ENCODE measurements at places on chromosomes 4 and X.

- peak; percentile 46 for DNase-seq
These were observed 85.0 kb upstream of the TENT5D start for GRCh38 chrX:80335062-80335830.

DNA sequence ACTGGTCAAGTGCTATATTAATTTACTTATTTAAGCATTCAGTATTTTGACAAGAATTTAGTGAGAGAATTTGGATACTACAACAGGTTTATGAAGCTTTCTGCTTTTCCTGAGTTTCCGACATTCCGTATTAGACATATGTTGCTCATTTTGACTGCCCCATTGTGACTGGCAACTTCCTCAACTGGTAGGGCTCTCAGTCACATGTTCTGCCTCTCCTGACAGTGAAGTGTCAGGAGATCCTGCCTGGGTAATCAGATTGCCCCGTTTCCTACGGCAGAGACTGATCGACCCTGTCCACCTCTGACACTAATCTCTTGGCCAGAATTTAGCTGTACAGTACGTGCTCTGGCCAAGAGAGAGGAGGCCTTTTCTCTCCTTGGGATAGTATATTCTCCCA lies 49.5 kb downstream of the CLNK start:
- DNase-seq, result no peak

DNA sequence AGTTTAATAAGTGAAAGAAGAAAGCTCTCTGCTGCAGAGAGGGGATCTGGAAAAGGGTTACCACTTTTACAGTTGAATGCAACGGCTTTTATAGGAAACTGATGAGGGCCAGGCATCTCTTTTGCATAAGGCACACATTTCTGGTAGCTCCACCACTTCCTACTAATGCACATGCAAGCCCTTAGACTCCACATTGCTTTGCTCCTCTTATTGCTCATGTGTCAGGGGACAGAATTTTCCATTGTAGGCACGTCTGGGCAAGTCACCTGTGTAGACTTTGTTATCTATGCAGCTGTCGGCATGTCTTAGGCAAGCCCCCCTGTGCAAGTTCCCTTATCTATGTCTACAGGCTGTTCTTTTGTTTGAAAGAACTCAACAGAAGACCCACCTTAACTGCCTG lies 294.6 kb upstream of the STS start:
- no peak for DNase-seq

DNA sequence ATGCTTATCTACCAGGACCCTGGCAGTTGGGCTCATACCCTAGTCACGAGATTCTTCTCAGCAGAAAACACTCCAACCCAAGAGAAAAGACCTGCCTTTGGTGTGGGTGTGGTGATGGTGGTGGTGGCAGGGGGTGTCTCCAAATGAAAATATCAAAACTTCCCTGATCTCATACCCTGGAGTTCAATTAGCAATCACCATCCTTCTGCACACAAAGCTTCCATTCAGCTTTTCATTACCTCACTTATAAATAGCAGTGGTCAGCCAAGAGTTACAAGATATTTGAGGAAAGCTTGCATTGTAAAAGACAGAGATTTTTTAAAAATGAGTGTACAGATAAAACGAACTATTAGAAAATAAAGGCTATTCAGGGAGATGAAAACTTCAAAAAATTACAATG lies 580.8 kb upstream of the MAGEB2 start:
- DNase-seq, result no peak

GRCh38 chr4:52853351-52853750 lies 8.8 kb upstream of the RASL11B start:
- no peak for DNase-seq

- DNase-seq, result no peak
These were observed 11.3 kb upstream of the APLN start for GRCh38 chrX:129665916-129666644.

GRCh38 chr4:1133033-1133432 lies 19.7 kb upstream of the RNF212 start:
- DNase-seq, result no peak

- DNase-seq, result no peak
These were observed 42.1 kb downstream of the TMPRSS11E start for GRCh38 chr4:68489338-68489737.

DNA sequence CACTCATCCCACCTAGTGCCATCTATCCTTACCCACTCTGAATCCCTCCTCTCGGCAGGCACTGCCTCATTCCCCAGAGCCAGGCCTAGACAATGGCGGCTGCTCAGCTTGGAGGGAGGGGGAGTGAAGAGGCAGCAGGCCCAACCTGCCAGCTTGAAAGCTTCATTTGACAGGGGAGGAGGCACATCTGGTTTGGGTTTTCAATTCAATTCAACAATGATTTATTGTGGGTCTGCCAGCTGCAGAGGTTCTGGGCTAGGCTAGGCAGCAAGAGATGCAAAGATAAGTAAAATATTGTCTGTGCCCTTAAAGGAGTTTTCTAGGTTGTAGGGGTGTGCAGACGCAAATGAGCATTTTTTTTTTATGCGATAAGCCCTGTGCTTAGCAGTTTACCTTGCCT lies 58.5 kb downstream of the RTL9 start:
- no peak for DNase-seq

GRCh38 chr4:183989461-183989860 lies 84.4 kb downstream of the STOX2 start:
- peak; percentile 33 for DNase-seq

DNA sequence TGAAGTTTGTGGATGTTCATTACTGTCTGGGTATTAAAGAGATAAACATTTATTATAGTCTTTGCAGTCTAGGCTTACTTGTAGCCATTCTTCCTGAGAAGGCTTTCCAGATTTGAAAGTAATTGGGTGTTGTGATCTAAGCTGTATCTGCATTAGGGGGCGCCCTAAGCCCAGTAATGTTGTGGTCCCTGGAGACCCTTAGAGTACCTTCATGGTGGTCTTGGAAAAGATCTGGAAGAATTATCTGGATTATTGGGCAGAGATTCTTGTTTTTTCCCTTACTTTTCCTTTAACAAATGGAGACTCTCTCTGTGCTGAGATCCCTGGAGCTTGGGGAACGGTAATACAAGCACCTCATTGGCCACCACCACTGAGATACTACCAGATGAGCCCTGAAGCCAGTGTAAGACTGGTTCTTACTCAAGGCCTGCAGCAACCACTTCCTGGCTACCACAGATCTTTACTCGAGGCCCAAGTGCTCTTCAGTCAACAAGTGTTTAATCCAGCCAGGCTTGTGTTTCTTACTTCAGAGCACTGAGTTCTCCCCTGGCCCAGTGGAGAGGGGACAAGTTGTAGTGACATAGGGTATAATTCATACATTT lies 63.1 kb downstream of the RTL3 start:
- DNase-seq, result peak; percentile 19

GRCh38 chrX:102341867-102342266 lies 94.9 kb downstream of the NXF2 start:
- no peak for DNase-seq

DNA sequence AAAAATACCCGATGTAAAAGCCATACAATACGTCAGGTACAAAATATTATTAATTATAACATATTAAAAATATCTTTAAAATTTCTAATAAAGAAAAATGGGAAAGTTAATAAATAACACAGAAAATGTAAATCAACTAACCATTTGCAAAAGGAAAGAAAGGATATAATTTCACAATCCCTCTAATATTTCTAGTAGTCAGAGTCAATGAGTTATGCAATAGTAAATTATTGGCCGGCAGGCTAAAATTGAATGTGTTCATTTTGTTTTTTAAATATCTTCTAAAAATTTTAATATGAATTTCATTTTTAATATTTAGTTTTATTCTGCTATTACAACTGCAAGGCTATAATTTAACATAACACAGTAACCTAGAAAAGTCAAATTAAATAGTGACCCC lies 155.7 kb downstream of the FBXW7 start:
- DNase-seq, result no peak

- no peak for DNase-seq
These were observed 39.5 kb upstream of the PTPN13 start for GRCh38 chr4:86554646-86555045.

GRCh38 chrX:100995469-100995868 lies 26.0 kb downstream of the ARL13A start:
- no peak for DNase-seq

DNA sequence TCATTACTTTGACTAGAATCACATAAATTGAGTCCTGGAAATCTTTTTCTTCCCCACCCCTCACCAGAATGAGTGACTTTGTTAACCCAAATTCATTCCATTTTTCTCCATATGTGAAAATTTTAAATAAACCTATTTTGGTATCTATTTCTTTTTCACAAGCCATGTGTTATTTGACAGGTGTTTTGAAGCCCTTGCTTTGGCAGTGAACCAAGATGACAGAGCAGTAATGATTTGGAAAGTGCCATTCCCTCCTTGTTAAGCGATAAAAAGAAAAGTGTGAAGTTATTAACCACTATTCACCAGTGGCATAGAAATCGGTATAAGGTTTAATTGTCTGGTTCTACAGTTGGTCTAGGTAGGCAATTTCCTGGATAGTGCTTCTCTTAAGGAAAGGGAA lies 66.1 kb downstream of the POLA1 start:
- DNase-seq, result no peak

GRCh38 chr4:86011117-86011516 lies 348.7 kb downstream of the MAPK10 start:
- DNase-seq, result no peak

DNA sequence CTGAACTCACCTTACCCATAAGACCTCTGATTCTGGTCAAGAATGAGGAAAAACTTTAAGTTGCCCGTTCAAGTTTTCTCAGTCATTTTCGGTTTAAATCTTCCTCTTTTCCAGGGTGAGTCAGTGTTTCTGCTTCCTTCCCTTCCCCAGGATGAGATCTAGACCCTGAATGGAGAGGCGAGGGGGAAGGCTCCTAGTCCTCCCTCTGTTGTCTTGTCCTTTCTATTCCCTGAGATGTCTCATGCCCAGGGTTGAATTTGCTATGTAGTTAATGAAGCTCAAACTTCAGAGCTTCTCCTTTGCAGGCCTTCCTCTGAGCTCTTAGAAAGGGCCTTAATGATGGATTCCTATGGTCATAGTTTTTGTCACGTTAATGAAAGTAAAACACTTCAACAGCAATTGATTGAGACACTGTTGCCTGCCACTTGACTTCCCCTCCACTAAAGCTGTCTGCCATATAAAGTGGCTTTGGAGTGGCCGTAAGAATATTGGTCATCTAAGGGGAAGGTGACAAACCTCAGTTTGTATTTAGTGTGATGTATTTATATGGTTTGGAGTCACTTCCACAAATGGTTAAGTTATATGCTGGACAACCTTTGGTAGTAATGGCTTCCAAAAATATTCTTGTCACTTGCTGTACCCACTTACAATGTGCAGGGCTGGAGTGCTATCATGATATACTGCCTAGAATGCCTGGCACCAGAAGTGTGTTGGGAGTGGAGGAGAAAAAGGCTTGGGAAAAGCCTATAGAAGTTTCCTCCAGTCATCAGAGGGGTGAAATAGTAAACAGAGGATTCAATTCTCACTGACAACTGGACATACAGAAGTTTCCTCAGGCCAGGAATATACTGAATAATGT lies 24.3 kb upstream of the GPRIN3 start:
- no peak for DNase-seq

DNA sequence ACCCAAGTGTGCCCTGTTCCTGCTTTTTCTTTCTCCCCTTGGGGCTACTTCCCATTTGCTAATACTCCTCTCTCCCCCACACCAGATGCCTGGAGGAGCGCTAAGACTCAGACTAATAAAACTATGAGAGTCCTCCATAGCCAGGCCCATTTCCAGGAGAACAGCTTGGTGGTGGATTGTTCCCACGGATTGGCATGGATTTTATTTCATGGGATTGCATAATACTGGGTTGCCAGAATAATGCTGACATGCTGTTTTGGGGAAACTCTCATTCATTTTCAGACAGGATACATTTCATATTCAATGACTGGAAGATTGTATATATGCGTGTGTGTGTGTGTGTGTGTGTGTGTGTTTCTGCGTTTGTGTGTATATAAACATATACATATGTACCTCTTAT lies 447.5 kb upstream of the PITX2 start:
- no peak for DNase-seq

GRCh38 chrX:109190542-109190941 lies 291.3 kb downstream of the GUCY2F start:
- no peak for DNase-seq

GRCh38 chr4:104205116-104205515 lies 289.6 kb downstream of the CXXC4 start:
- DNase-seq, result no peak

DNA sequence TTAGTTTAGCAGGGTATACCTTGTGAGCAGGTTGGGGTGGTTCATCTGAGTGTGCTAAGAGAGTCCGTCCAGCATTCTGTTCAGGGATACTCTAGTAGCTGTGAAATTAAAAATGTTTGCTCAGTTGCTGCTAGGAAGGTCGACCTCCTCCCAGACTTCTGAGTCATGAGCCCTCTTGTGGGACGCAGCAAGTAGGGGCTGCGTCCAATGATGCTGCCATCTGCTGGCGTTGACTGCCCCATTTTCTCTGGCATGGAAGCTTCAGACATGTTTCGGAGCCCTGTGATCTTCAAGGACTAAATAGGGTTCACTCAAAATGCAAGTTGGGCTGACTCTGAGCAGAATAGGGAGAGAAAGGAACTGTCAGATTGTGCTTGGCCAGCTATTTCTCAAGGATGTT lies 201.0 kb upstream of the ARSJ start:
- DNase-seq, result peak; percentile 47

- DNase-seq, result no peak
These were observed 45.4 kb downstream of the CC2D2A start for GRCh38 chr4:15515106-15515505.

DNA sequence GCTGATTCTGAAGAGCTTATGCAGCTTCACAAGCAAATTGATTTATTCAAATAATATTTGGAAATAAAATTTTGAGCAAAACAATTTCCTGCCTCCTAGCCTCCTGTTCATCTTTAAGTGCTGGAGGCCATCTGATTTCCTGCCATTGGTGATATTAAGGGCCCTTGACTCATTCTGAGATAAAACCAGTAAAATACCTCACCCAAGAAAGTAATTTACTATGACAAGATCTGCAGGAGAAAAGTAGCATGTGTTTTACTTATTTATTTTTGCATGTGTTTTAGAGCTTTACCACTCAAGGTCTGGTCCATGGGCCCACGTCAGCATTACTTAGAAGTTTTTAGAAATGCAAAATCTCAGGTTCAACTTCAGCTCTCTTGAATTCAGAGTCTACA lies 67.7 kb downstream of the DCLK2 start:
- no peak for DNase-seq

DNA sequence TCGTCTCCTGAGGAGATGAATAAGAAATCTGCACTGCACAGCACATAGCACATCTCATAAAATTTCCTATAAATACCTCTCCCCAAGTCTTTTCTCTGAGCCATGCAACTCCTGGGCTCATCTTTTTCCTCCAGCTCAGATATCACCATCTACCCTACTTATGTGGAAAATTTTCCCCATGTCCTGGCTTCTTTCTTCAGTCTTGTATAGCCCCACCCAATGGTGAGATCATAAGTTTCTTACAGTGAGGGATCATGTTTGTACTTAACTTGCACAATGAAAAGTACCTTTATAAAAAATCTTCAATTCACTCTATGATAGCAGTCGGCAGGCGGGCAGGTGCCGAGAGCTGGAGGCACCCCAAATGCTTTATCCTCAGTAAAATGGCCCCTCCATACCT lies 198.6 kb upstream of the S100G start:
- DNase-seq, result no peak

- no peak for DNase-seq
These were observed 518.2 kb upstream of the HTR2C start for GRCh38 chrX:114065577-114066223.

Measured in right hindlimb (tissue), 1 donor.